ENCODE measurements at places on chromosomes 3 and 15.

- DNase-seq: no peak
These were observed 419.7 kb downstream of the ZBTB20 start for GRCh38 chr3:114727373-114727772.

DNA sequence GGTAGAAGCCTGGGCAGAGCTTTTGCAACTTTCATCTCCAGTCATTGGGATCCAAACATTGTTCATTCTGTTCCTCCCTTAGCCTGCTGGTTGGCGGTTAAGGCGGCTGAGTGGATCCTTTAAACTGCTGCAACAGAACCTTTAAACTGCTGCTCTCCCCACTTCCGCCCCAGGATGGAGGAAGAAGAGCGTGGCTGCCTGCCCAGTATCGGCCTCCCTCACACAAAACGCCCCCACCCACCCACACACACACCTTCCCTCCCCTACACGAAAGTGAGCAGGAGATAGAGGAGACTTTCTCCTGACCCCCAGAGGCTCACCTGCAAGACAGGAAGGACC lies 460 bp upstream of the ZMAT3 start:
- DNase-seq: no peak

DNA sequence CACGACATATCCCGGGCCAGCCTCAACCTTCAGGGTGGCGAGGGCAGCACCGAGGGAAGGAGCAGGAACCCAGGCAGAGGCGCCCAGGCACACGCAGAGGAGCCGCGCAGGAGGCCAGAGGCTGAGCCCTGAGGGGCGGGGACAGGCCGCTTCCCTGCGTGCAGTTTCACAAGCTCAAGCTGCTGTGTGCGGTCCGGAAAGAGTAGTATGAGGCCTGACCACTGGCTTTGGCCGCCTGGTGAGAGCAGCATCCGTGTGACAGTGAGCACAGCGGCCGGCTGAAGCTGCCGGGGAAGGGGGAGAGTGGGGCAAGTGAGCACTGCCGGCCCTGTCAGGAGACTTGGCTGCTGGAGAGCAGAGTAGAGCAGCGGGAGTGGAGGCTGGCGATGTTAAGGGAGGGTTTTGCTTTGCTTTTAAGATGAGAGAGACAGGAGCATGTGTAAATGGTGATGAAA lies 8.7 kb downstream of the ZDHHC19 start:
- peak; percentile 79 for DNase-seq

- peak; percentile 78 for DNase-seq
These were observed 28.5 kb downstream of the SCG5 start for GRCh38 chr15:32669896-32670611.

- no peak for DNase-seq
These were observed 5.5 kb upstream of the CX3CR1 start for GRCh38 chr3:39285332-39285731.

- no peak for DNase-seq
These were observed 50.9 kb downstream of the CCR3 start for GRCh38 chr3:46293035-46293724.

GRCh38 chr3:172332256-172333041 lies 115.8 kb downstream of the GHSR start:
- peak; percentile 74 for DNase-seq

DNA sequence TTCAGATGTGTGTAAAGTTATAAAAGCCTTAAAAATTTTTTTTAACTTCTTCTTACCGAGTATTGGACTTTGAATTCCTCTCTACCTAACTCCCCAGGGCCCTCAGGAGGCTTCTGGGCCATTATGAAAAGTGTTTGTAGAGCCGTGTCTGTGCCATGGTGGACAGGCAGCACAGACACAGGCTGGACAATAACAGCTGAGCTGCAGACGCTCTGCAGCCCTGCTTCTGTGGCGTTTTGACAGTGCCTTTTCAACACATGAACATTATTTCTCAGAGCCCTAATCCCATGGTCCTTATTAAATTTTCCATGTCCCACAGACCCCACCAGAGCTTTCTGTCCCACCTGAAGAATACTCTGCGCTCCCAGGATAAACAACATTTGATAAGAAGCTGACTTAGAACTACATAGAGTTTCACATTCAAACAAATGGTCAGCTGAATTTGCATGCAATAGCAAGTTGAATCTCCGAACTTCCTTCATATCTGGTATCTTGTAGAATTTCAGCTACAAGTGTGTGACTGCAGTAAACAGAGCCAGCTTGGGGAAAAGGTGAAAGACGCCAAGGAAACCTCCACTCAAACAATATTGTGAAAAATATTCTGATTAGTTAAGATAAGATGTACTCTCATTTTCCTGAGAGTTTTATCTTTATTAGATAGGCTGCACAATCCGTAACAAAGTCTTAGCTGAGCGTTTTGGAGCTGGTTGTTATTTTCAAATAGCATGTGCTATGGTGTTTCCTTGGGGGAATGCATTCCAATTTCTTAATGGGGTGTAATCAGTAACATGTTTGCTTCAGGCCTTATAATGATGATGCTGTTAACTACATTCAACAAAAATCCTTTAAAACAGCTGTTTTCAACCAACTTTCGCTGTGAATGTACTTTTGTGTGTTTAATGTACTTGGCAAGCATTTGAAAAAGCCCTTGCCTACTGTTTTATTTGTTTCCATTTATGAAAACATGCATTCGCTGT lies 378.2 kb downstream of the MECOM start:
- DNase-seq: no peak

DNA sequence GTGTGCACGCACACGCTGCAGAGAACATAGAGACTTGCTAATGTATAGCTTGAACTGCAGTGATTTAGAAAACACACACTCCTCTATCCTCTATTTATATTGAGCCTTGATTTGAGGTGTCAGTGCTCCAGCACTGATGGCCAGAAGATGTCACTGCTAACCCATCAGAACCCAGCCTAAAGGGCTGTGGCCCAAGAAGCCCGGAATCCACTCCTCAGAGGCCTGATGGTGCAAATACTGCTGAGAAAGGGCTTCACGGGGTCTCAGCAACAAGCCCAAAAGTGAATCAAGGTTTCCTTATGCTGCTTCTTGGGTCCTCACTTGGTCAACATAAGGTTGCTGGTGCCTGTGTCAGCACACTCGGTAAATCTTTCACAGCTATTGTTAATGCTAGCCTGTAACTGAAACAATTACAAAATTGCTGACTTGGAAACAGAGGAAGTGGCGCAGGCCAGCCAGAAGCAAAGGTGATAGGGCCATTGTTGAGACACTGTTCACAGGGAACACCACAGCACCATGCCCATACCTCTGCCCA lies 60.3 kb downstream of the HEG1 start:
- DNase-seq: peak; percentile 66

GRCh38 chr15:28919201-28919635 lies 33.4 kb downstream of the APBA2 start:
- peak; percentile 56 for DNase-seq

GRCh38 chr3:107829185-107829584 lies 261.6 kb downstream of the CD47 start:
- DNase-seq: no peak

- no peak for DNase-seq
These were observed 293.3 kb upstream of the RGMA start for GRCh38 chr15:93382200-93382820.

- DNase-seq: no peak
These were observed 8.1 kb upstream of the SLC6A1 start for GRCh38 chr3:10984371-10984896.

DNA sequence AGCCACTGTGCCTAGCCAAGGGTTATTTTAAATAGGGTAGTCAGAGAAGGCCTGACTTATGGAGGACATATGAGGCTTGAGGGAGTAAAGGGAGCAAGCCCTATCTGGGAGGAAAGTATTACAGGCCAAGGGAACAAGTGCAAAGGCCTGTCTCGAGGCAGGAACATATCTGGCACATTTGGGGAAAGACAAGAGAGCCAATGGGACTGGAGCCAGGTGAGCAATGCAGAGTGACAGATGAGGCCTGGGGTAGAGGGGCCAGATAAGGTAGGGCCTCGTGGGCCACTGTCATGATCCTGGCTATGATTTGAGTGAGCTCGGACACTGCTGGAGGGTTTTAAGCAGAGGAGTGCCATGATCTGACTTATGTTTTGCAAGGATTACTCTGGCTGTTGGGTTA lies 43.8 kb downstream of the DCP1A start:
- DNase-seq: no peak

- DNase-seq: no peak
These were observed 70.3 kb upstream of the HERC1 start for GRCh38 chr15:63904042-63904441.

DNA sequence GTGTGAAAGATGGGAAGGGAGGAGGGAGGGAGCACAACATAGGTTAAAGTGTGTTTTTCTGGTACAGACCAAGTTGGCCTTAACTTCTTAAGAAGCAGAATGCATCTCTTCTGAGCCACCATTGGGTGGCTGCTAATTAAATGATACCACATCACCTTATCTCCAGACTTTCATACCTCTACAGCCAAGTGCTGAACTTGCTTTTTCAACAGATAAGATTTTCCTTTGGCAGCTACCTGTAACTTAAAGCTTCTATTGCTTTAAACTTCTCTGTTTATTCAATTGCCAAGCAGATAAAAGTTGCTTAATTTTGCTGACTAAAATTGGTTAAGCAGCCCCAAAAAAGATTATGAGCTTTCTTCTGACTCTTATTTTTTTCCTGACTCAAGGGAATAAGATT lies 292.4 kb upstream of the SGO1 start:
- DNase-seq: no peak

DNA sequence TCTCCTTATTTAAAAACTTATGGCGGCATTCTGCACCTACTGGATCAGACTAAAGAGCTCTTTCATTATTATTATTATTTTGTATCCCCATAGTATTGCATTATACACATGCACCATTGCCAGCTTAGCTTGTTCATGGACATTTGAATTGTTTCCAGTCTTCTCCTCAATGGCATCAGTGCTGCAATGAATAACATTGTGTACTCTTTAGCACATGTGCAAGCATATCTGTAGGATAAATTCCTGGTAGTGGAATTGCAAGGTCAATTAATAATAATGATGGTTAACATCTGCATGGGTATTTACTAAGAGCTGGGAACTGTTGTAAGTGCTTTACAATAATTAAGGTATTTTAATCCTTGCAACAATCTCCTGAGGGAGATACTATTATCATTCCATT lies 52.0 kb downstream of the AMOTL2 start:
- no peak for DNase-seq

GRCh38 chr3:120145542-120146285 lies 51.5 kb upstream of the GSK3B start:
- peak; percentile 27 for DNase-seq

DNA sequence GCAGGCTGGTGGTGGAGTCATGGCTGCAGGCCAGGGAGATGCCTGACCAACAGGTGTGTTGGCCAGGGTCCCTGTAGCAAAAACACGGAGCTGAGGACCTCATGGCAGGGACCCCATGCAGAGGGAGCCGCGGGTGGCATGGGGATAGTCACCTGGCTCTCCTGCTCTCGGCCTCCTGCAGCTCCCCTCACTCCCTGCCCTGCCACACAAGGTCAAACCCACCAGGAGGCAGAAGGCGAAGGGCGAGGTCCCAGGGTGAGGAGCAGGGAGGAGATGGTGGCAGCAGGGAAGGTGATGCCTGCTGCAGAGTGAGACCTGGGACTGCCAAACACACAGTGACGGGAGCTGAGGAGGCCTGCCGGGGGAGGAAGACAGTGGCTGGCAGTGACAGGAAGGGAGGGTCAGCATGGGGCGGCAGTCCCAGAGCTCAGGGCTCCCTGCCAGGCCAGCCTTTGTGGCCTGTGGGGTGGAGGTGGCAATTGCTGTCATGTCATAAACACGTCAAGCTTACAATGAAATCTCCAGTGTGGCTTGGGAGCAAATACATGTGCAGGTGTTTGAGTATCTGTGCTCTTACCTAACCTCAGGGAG lies 144.3 kb downstream of the TJP1 start:
- peak; percentile 1 for DNase-seq

- peak; percentile 58 for DNase-seq
These were observed 1.4 kb downstream of the IGF1R start for GRCh38 chr15:98649472-98650416.

DNA sequence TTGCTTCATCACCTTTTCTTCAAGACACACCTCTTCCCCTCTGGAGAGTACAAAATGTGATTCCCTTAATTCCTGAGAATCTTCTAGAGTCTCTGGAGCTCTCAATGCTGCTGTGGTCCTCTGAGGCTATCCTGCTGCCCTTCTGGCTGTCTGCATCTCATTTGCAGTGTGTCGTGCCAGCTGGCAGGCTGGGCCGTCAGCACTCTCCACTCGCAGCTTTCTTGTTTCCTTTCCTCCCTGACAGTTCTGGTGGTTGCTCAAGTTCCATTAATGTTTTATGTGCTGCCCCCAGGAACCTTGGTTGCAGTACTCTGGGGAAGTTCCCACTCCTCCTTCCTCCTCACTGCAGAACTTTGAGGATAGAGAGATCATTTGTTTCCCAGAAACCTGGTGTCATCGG lies 210.8 kb upstream of the ROPN1 start:
- no peak for DNase-seq

- DNase-seq: no peak
These were observed 19.3 kb downstream of the PAQR5 start for GRCh38 chr15:69318033-69318432.

DNA sequence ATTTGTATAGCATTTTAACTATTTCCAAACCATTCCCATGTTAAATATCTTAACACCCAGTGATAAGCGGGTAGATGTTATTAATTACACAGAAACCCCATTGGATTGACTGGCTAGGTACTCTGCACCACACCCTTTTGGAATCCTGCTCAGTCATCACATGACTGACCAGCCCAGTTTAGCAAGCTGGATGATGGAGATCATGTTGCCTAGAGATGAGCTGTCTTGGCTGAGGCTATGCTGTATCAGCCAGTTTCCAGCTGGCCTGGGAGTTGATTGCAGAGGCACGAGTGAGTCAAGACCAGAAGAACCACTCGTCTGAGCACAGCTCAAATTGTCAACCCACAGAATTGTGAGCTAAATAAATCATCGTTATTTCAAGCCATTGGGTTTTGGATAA lies 124.6 kb downstream of the ZNF621 start:
- DNase-seq: no peak

- no peak for DNase-seq
These were observed 131.8 kb downstream of the MDFIC2 start for GRCh38 chr3:70180664-70181063.

DNA sequence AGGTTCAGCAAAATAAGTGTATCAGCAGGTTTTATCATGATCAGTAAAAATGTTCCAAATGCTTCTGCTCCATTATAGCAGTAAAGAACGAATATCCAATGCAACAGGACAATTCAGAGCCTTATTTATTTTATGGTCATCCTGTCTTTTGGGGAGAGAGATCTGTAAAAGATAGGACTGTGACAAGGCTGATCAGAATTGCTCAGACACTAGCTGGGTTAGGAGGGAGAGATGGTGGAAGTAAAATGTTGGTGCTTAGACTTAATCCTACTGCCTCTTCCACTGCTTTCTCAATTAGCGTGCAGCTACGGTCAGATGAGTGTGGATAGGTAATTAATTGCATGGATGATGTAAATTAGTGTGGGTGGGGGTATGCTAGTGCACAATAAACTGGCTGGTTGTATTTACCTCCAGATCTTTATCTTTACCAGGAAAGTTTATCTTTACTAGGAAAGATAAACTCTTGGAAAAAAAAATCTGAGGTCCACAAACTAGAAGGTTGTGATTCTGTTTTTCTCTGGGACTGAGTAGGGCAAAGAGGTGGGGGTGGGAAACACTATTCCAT lies 2.2 kb downstream of the EID1 start:
- DNase-seq: no peak

- no peak for DNase-seq
These were observed 740.4 kb downstream of the TUSC7 start for GRCh38 chr3:117450026-117450425.

GRCh38 chr3:136023264-136023978 lies 57.9 kb downstream of the PPP2R3A start:
- DNase-seq: no peak

GRCh38 chr15:47609693-47610092 lies 107.6 kb upstream of the SEMA6D start:
- DNase-seq: no peak

- no peak for DNase-seq
These were observed 345.7 kb upstream of the UMPS start for GRCh38 chr3:124384527-124384926.

All from ELF-1 (cell line).